ENCODE measurements at places on chromosomes 1 and 21.

DNA sequence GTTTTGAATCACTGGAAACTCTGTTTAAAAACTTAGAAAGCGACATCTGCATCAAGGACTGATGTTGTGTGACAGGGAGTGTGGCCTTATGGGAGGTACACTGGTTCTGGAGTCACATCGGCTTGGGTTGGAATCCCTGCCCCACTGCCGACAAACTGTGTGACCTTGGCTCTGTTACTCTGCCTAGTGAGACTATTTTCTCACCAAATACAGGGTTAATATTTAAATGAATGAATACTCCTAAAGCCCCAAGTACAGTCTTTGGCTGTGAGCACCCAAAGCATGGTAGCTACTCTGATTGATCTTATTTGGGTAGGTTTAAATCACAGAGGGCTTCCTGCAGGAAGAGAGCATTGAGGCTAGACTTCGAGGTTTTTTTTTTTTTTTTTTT, 102.0 kb downstream of the ACTL8 start:
- no peak overlapping the region for H3K27ac ChIP-seq
- H3K4me1 ChIP-seq, result no peaks in the 10 kb centered on the region
- DNase-seq, result no peak
- H3K27me3 ChIP-seq, result peaks cover 9% of the 10 kb centered on the region
- H3K36me3 ChIP-seq, result no peaks in the 10 kb centered on the region

DNA sequence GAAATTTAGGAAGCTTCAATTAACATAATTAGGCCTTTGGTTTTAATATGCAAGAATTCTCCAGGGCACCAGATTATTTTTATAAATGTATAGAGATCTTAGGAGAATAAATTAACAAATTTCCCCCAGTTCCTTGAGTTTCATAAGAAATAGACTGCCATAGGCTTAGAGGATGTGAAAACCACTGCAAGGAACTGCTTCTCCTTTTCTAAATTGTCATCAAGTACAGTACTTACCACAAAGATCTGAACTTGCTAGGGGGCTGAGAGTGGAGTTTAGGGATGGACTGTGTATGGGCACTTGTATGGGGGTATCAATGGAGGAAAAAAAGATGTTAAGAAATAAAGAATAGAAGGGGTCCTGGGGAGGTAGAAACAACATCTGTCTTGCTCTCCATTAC, 31.1 kb downstream of the LHX8 start:
- H3K27ac ChIP-seq, result no peak overlapping the region
- H3K27me3 ChIP-seq, result no peaks in the 10 kb centered on the region
- no peak for DNase-seq
- H3K4me3 ChIP-seq, result no peak overlapping the region

- H3K36me3 ChIP-seq, result peaks cover 1% of the 10 kb centered on the region
- no peak overlapping the region for H3K27ac ChIP-seq
- DNase-seq, result no peak
- H3K4me3 ChIP-seq, result no peak overlapping the region
Observed at GRCh38 chr1:235928197-235928596, 61.5 kb upstream of the LYST start.

DNA sequence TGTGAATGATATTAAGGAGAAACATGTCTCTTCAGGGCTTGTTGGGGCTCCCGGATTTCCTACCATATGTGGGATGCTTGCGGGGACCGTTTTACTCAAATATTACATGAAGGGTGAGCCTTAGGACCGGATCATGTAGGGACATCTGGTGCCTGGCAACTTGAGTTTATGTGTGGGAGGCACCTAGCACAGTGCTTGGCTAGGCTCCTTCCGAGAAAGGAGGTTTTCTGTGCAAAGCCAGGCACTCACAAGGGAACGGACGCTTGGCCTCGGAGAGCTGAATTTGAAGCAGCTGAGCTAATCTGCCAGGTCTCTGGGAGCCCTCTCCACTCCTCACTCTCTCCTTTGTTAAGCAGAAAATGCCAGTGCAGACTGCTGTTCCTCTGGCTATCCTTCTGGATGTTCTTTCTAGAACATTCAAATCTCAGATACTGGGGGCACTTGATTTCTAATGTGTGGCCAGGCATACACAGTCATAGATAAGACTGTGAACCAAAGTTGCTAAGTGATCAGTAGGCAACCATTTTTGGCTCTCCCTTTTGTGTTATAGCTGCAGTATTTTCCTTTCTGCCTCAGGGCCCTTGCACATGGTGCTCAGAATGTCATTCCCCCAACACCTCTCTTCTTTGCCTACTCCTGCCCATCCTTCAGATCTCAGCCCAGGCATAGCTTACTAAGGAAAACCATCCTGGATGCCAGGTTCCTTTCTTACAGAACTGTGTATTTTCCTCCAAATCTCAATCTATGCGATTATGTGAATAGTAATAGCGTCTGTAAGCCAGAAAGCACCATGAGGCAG, 216.6 kb upstream of the CSF3R start:
- no peaks in the 10 kb centered on the region for H3K36me3 ChIP-seq
- no peak for DNase-seq
- no peak overlapping the region for H3K27ac ChIP-seq
- no peak overlapping the region for H3K4me3 ChIP-seq

DNA sequence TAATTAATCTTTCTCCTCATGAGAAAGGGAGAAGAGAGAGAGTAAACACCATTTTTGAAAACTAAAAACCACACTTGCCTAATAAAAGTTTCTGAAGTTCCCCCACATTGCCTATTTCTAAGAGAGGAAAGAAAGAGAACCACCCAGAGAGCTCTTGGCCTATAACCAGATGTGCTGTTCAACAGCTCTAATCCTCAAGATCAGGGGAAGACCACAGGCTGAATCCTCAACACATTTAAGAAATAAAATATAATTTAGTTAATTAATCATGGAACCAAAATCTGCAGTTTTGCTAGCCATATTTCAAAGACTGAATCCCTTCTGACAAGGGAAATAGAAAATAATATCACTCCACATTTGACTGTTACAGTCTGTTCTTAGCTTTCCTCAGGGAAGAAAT, 11.9 kb downstream of the PRRX1 start:
- H3K4me3 ChIP-seq, result no peak overlapping the region
- DNase-seq, result no peak
- peaks cover 78% of the 10 kb centered on the region for H3K27me3 ChIP-seq
- no peak overlapping the region for H3K27ac ChIP-seq

- no peaks in the 10 kb centered on the region for H3K4me1 ChIP-seq
- H3K4me3 ChIP-seq, result no peak overlapping the region
- peaks cover 18% of the 10 kb centered on the region for H3K36me3 ChIP-seq
- no peaks in the 10 kb centered on the region for H3K27me3 ChIP-seq
- no peak overlapping the region for H3K27ac ChIP-seq
Observed at GRCh38 chr1:2506901-2507565, 19.4 kb downstream of the PANK4 start.

GRCh38 chr1:110255392-110255787, 45.3 kb downstream of the KCNC4 start:
- H3K4me3 ChIP-seq, result no peak overlapping the region
- peaks cover 21% of the 10 kb centered on the region for H3K27me3 ChIP-seq
- H3K4me1 ChIP-seq, result peaks cover 9% of the 10 kb centered on the region
- no peak overlapping the region for H3K27ac ChIP-seq
- no peaks in the 10 kb centered on the region for H3K36me3 ChIP-seq

DNA sequence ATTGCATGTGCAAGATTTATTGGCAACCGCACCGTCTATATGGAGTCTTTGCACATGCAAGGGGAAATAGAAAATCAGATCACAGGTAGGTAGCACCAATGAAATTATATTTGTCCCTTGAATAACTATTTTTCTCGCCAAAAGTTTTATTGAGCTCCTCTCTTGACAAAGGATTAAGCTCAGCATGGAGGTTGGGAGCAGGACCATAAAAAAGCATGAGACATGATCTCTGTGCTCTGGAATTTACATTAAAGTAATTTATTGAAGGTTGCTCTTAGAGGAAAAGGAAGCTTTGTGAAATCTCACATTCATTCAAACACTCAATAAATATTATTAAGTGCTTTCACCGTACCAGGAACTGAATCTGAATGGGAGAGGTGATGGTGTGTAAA, 66.0 kb upstream of the UBE2U start:
- no peak overlapping the region for H3K4me3 ChIP-seq
- no peaks in the 10 kb centered on the region for H3K27me3 ChIP-seq
- H3K36me3 ChIP-seq, result no peaks in the 10 kb centered on the region
- no peak for DNase-seq

DNA sequence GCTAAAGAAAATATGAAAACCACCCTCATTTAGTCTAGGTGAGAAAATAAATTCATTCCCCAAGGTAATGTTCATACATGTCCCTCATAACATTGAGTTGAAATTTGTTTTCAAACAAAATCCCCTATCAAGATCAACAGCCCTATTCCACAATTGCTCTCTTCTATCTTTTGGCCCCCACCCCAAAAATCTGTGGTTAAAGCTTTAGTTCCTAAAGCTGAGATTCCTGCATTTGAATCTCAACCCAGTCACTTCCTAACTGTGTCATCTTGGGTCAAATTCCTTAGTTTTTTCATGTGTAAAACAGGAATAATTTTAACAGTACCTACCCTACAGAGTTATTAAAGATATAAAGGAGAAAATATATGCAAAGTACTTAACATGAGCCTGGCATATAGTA, 22.0 kb downstream of the KIAA0319L start:
- peaks cover 61% of the 10 kb centered on the region for H3K4me1 ChIP-seq
- no peaks in the 10 kb centered on the region for H3K27me3 ChIP-seq
- no peak for DNase-seq
- H3K36me3 ChIP-seq, result peaks cover 6% of the 10 kb centered on the region
- peak overlapping the region; percentile 85 for H3K27ac ChIP-seq
- H3K4me3 ChIP-seq, result no peak overlapping the region

GRCh38 chr21:44940116-44940631, 345 bp downstream of the SLX9 start:
- no peak for DNase-seq
- H3K36me3 ChIP-seq, result peaks cover 13% of the 10 kb centered on the region
- no peaks in the 10 kb centered on the region for H3K27me3 ChIP-seq
- H3K4me1 ChIP-seq, result peaks cover 46% of the 10 kb centered on the region
- H3K4me3 ChIP-seq, result peak overlapping the region; percentile 90

DNA sequence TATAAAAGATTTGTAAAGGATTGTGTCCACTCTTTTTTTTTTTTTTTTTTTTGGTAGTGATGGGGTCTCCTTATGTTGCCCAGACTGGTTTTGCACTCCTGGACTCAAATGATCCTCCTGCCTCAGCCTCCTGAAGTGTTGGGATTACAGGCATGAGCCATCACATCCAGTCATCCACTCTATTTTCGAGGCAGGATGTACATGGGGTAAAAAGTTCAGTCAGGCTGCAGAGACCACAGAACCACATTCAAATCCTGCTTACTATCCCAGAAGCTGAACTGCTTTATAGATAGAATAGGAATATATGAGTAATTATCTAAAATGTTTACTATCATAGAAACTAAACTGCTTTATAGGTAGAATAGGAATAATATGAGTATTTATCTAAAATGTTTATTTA, 26.0 kb upstream of the KCNK2 start:
- no peak overlapping the region for H3K4me3 ChIP-seq
- H3K36me3 ChIP-seq, result no peaks in the 10 kb centered on the region
- no peak for DNase-seq
- no peaks in the 10 kb centered on the region for H3K27me3 ChIP-seq
- no peak overlapping the region for H3K27ac ChIP-seq

GRCh38 chr1:211639475-211640300, 35.7 kb downstream of the NEK2 start:
- DNase-seq, result no peak
- H3K27ac ChIP-seq, result no peak overlapping the region
- H3K4me1 ChIP-seq, result peaks cover 15% of the 10 kb centered on the region
- no peaks in the 10 kb centered on the region for H3K27me3 ChIP-seq
- no peak overlapping the region for H3K4me3 ChIP-seq

DNA sequence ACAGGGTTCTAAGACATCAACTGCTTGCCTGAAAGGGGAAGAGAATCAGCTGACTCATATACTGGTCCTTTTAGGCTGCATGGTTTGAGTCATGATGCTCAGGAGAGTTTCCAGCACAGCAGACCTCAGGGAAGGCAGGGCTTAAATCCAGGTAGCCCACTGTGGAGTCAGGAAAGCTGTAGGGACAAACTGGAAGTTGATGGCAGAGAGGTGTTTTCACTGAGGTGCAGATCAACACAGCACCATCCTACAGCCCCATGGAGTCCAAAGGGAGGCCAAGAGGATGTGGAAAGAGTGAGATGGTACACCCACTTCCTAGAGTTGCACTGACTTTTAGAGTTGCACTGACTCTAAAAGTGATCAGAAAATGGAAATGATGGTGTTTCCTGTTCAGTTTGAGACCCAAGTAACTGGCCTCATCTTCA, 252.4 kb upstream of the DUSP10 start:
- no peak for DNase-seq
- peaks cover 7% of the 10 kb centered on the region for H3K4me1 ChIP-seq
- no peak overlapping the region for H3K27ac ChIP-seq

DNA sequence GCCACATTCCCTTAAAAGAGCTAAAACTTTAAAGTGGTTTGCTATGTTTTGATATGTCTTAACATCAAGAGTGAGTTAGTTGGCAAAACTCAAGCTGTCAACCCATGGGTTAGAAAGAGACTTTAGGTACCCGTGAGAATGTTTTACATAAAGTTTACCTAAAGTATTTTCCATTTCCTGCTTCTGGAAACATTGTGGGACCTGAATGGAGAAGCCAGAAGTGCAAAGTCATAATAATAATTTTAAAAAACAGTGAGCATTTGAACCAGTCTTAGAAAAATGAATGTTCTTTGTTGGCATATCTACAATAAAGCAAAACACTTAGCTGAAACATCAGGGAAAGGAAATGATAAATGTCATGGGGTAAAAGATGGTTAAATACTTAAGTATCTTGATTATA, 34.8 kb downstream of the LRRC8C start:
- H3K36me3 ChIP-seq, result peaks cover 11% of the 10 kb centered on the region
- peaks cover 78% of the 10 kb centered on the region for H3K4me1 ChIP-seq
- no peak for DNase-seq
- peak overlapping the region; percentile 1 for H3K4me3 ChIP-seq
- no peaks in the 10 kb centered on the region for H3K27me3 ChIP-seq
- H3K27ac ChIP-seq, result peak overlapping the region; percentile 34

- peaks cover 3% of the 10 kb centered on the region for H3K27me3 ChIP-seq
- H3K36me3 ChIP-seq, result no peaks in the 10 kb centered on the region
- no peak for DNase-seq
Observed at GRCh38 chr1:91054780-91055481, 33.1 kb upstream of the ZNF644 start.
